Activated T-helper 2 cell treated with anti-CD3 and anti-CD28 coated beads, Interferon-gamma antibody, Interleukin-2, Interleukin-4, amounts not matched to agents 10 μg/mL and 5 μg/mL and 100 μg/mL, durations not matched to agents 14 hours and 24 hours and 36 hours (primary cell): ENCODE measurements at places on chromosomes 11 and 22. TPM values are rescaled to one million over a fixed set of nuclear protein-coding genes. Genes with fewer than 3 reads are reported as not detected.

LRFN4 gene
- total RNA-seq: 48.9 and 50.3 TPM in 2 replicates

- no peak for DNase-seq
Measured at GRCh38 chr22:42007922-42008321, 9.3 kb downstream of the WBP2NL start.

GRCh38 chr22:44542561-44543222, 44.7 kb upstream of the RTL6 start:
- no peak for DNase-seq

GRCh38 chr11:117610901-117611300, 186.1 kb downstream of the DSCAML1 start:
- no peak for DNase-seq

OR10G8 gene
- not detected in 2 replicates for total RNA-seq

GRCh38 chr11:69999721-70000120, 78.4 kb upstream of the ANO1 start:
- no peak for DNase-seq
